ENCODE measurements at places on chromosomes 1 and 21.

DNA sequence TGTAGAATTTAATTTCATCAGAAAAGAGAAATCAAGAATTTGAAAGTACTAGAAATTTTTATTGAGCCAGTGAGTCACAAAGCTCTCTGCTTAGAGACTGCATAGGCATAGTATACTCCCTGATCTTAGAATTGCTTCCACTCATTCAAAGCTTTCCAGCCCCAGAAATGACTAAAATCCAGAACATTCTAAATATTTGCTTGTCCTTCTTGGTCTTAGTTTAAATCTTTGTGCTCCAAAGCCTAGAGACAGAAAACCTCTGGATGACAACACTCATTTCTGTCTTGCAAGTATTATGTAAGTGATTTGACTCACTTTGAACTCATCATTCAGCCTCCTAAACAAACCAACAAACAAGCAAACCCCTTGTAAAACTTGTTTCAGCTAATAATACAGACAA, 74.2 kb downstream of the PTPRC start:
- DNase-seq, result no peak

GRCh38 chr1:145826030-145826429, 2.0 kb downstream of the POLR3C start:
- no peak for DNase-seq

- DNase-seq, result no peak
Observed at GRCh38 chr21:38267991-38268863, 11.4 kb downstream of the KCNJ15 start.

DNA sequence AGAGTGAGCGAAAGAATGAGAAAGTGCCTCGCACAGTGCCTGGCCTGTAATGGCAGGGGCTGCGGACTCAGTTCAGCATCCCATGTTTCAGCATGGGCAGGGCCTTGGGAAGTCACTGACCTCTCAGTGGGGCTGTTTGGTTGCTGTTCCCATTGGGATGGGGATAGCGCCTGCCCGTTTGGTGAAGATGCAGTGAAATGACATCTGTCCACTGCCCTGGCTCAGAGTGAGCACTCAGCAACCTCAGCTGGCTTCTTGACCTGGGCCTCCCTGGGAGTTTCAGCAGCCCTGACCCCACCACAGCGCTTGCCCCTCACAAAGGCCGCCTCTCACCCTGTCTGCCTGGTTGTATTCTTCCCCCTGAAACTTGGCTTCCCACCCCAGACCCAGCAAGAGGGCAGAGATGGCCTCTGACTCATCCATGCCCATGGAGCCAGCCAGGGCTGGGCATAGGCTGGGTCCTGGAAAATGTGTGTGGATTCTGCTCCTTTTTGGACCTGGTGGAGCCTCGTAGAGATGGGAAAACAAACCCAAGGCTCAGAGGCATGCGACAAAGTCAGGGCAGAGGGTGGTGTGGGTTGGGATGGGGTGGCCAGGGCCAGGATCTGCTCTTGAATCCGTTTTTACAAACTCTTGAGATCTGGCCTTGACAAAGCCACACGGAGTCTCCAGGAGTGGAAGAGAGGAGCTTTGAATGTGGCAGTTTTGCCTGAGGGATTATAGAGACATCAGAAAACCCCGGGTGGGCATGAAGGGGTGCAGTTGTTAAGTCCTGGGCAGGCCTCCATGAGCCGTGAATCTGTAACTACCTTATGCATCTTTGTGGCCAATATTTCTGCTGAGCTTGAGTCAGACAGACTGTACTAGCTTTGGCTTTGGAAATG, 1.2 kb downstream of the XKR8 start:
- no peak for DNase-seq

- DNase-seq, result no peak
Observed at GRCh38 chr1:18927654-18928272, 25.4 kb upstream of the ALDH4A1 start.

DNA sequence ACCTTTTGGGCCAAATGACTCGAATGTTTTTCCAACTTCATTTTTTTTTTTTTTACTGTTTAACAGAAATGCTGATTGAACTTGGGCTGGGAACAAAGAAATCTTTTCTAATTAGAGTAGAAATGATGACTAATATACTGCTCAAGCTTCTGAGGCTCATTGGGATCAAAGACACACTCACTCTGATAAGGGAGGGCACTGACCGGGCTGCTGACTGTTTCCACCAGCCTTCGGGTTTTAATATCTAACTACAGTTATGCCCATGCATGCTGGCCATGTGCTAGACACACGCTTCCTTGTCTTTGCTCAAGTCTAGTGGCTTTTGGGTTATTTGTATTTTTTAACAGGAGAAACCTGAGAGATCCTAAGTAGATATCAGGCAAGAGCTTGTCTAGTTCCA, 16.8 kb downstream of the ZBTB18 start:
- DNase-seq, result no peak

GRCh38 chr1:235954306-235955283, 87.9 kb upstream of the LYST start:
- DNase-seq, result no peak

GRCh38 chr1:19577036-19577435, 67.1 kb upstream of the NBL1 start:
- no peak for DNase-seq

DNA sequence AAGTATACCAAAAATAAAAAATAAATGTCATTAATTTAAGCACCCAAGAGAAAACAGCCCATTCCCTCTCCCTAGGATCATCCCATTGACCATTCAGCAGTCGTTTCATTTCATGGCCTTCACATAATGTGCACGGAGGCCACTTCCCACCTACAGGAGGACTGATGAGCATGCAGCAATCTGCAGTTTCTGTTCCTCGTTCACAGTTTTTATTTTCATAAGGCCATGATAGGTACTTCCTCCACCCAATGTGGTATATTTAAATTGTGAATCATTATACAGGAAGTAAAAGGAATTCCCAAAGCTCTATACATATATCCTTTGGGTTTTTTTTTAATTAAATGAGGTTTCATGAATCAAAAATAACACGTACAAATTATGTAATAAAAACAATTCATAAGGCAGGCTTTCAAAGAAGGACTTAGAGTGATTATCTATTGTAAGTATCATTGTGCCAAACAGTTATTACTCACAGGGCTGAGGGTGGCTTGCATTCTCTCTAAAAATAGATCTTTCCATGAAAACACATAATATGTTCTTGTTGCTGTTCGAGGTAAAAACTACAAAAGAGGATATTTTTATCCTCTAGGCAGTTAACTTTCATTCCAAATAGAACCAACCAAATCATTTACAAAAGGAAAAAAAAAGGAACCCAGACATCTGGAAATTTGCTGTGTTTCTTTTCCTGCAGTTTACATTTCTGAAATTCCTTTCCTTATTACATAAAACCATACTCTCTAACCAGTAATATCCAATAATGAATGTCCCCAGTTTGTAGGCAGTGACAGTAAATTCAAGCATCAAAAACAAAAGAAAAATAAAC, 27.5 kb upstream of the SLC44A3 start:
- no peak for DNase-seq

DNA sequence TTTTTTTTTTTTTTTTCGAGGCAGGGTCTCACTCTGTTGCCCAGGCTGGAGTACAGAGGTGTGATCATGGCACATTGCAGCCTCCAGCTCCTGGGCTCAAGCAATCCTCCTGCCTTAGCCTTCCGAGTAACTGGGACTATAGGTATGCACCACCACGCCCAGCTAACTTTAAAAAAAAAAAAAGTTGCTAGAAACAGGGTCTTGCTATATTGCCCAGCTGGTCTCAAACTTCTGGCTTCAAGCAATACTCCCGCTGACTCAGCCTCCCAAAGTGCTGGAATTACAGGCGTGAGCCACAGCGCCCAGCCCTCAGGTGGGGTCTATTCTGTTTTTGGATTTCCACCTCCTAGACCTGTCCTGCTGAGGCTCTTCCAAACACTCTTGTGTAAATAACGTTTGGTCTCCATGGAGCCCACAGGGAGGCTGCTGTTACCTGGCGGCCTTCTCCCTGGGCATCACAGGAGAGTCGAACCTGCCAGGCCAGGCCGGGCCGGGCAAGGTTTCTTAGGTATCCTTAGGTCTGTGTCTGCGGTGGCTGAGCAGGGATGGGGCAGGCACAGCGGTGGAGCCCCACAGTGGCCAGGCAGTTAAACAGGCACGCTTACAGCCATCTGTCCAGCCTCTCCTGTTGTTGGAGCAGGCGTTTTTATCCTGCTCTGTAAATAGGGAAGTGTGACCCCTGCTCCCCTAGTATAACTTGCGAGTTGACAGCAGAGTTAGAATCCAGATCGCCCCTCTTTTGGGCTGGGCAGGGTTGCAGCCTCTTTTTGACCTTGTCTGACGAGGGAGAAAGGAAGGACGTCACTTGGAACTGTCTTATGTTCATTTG, 18.8 kb downstream of the PLEKHM2 start:
- no peak for DNase-seq

DNA sequence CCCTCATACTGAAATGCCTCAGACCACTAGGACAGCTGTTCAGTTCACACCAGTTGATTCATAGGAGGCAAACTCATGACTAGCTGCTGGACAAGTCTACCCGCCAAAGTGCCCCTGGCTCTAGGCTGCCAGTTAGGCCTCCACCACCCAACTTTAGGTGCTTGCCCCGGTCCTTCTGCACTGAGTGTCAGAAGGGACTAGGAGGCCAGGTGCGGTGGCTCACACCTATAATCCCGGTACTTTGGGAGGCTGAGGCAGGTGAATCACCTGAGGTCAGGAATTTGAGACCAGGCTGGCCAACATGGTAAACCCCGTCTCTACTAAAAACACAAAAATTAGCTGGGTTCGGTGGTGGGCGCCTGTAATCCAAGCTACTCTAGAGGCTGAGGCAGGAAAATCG, 18.9 kb downstream of the LY9 start:
- DNase-seq, result no peak
